ENCODE measurements at places on chromosomes 2 and 18.

DNA sequence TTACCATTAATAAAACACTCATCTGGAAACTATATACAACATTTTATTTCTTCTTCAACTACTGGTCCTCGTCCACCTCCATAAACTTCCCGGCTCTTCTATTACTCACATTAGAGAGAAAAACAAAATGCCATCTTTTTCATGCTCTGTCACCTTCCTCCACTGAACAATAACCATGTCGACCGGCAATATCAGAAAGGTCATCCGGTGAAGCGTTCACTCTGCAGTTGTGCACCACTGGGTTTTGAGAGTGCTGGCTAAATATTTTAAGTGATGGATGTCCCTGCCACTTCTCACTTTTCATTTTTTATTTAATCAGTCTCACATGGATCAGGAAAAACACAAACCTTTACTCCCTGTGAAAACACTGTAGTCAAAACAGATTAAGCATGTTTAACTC is 48.2 kb downstream of the SPP2 start:
- no peak for DNase-seq

GRCh38 chr2:23712756-23713151 is 214.2 kb downstream of the ATAD2B start:
- no peak for DNase-seq

- DNase-seq: no peak
Observed at GRCh38 chr2:59237311-59237710, 996.2 kb upstream of the FANCL start.

- no peak for DNase-seq
Observed at GRCh38 chr2:43343573-43344304, 117.3 kb upstream of the ZFP36L2 start.

DNA sequence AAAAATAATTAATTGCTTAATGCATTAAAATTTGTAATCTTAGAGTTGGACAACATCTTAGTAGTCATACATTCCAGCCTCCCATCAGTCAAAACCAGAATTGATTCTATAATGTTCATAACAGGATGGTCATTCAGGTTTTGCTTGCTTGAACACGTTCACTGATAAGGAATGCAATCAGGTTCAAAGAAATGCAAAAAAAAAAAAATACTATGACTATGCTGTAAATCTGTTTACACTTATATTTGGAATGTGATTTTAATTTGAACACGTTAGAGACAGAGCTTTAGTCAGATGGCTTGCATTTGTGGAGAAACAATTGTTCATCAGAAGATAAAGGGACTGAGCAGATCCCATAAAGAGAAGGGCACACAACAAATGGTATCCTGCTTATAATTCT is 131.3 kb upstream of the UNC80 start:
- no peak for DNase-seq

DNA sequence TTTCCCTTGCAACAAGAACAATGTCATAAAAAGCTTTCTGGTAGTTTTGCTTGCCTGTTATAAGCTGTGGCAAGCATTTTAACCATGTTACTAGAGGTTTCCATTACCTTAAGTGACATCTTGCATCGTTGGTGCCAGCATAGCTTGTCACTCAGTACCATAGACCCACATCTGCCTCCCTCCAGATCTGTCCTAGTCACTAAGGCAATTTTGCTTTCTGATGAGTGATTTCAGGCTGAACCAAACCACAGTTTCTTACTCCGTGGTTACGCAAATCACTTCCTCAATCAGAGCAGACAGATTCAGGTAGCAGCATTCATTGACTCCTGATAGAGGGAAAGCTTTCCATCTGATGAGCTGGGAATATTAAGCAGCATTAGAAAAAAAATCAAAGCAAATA is 1057.5 kb upstream of the FAM98A start:
- no peak for DNase-seq

- DNase-seq: no peak
Observed at GRCh38 chr2:152509772-152510491, 175.0 kb downstream of the FMNL2 start.

GRCh38 chr2:235300368-235301201 is 193.3 kb upstream of the AGAP1 start:
- no peak for DNase-seq

All from stimulated activated CD8-positive, alpha-beta memory T cell treated with anti-CD3 and anti-CD28 coated beads, Interleukin-15, amount 100 ng/mL, for 24 hours (primary cell).